NB4 (cell line): ENCODE measurements at places on chromosomes 11 and 22.

GRCh38 chr22:36052505-36052941 is 23.9 kb upstream of the RBFOX2 start:
- peak; percentile 72 for DNase-seq

GRCh38 chr11:31761636-31762035 is 49.5 kb downstream of the PAX6 start:
- DNase-seq, result no peak

DNA sequence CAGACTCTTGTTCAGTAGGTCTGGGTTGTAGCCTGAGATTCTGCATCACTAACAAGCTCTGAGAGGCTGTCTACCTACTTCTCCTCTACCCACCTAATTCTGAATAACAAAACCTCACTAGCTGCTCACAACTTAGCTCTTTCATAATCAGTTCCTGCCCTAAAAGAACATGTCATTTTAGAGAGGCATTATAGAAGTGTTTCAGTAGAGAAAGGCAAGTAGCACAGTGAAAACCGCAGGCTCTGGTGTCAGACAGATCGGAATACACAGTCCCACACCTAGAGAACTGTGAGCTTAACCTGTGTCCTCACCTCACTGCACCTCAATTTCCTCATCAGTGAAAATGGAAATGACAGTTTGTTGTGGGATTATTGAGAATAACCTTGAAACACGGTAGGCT is 1337.6 kb upstream of the TENM4 start:
- no peak for DNase-seq

DNA sequence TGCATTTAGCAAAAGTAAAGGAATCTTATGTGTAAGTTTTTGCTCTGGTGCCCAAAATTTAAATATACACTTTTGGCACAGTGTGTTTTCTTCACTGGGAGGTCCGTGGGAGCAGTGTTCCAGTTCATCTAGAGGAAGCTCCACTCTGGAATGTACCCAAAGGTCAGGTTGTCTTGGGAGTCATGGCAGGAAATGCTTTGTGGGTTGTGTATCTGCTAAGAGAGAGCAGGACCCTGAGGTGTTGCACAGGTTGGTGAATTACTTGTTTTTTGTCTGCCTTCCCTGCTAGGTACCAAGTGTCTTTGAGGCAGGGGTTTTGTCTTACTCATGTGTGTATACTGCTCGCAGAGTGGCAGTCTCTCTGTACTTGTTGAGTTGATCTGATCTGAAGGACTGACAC is 37.3 kb downstream of the DIXDC1 start:
- no peak for DNase-seq

- DNase-seq, result no peak
Measured at GRCh38 chr11:43898574-43898973, 17.9 kb downstream of the ALKBH3 start.

- no peak for DNase-seq
Measured at GRCh38 chr11:69905611-69906452, 86.6 kb upstream of the FGF3 start.
